Stimulated activated CD4-positive, alpha-beta T cell treated with anti-CD3 and anti-CD28 coated beads, Interleukin-1b, Interleukin-23, amount 100 ng/mL, for 1 hour (primary cell): ENCODE measurements at places on chromosomes 6 and 20.

DNA sequence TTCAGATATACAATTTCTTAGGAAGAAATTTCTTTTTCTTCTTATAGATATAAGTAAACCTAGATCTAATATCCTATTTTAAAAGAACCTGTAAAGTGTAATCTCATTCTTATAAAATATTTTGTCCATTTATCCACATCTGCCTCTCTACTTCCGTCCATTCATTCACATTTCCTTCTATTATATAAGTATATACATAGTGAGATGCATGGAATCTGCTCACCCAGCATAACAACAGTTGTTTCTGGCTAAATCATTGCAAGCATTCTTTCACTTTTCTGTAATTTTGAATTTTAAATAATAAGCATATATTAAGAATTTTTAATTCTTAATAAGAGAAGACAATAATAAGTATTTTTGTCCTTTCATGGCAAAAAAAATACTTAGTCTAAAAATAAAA is 45.4 kb downstream of the CEP162 start:
- no peak for DNase-seq

GRCh38 chr20:38115205-38115604 is 49.9 kb downstream of the TGM2 start:
- no peak for DNase-seq

DNA sequence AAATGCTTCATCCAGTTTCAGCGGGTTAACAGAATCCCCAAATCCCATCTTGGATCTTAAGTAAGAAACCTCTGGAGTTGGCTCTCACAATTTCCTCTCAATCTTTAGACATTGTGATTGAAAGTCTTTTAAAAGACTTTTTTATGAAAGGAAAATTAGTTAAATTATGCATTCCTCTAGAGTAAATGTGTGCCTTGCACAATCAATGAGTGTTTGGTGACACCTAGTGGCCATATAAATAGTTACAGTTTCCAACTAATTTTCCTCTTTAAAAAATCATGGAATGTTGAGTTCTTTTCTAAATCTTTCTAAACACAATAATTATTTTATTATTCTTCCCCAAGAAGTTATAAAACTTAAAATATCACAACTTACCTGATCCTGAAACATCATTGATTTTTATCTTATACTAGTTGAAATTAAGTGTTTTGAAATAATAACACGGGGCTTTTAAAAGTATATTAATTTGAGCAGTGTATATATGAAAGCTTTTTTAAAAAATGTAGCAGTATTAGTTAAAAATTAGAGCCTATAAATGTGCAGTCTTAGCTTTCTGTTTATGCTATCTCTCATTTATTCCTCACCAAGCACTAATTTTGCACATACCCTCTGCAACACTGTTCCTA is 66.4 kb downstream of the PKHD1 start:
- no peak for DNase-seq

DNA sequence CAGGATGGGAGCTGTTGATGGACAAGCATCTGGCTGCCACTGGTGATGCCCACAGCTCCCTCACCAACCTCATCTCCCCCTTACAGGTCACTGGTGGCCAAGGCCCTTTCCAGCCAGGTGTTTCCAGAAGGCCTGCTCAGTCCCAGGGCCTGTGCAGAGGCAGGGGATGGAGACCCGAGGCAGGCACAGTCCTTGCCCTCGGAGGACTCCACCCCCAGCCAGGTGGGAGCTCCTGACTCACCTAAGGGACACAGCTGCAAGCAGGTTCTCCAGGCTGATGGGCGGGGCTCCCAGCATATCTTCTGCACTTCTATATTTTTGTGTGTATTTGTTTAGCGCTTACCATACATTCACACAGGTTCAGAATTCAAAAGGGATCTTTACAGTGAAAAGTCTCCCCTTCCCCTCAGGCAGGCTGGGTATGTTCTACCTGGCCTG is 17.4 kb downstream of the PRPH2 start:
- DNase-seq, result no peak

DNA sequence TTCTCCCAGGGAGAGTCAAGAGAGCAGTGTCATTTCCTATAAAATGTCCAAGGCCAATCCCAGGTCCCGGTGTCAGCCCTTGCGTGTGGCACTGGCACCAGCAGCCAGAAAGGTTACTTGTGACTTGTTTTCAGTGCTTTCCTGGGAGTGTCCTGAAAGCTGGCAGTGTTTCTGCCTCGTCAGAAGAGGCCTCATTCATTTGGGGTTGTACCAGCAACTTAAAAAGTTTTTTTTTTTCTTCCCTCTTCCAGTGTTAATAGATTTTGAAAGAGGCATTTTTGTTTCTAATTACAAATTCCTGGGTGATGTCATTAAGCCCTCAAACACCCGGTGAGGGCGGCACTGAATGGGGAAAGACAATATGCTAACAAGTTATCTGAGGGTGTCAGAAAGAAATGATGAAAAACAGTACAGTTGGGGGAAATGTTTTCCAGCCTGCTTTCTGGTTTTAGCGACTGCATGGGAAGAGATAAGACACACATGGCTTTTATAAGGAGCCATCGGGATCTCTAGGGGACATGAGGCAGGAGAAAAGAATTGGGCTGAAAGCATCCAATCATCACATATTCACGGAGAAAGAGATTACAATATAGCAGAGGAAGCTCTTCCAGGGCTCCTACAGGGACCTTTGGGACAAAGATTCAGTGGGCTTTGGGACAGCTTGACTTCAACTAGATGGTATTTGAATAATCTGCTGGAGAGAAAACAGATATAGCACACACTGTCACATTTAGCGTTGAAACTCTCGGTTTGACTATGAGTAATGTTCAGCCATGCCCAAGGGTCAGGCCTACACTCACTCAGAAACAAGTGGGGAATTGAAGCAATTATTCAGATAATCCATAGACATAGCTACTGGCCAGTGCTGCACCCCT is 153.0 kb downstream of the BCAS1 start:
- no peak for DNase-seq

GRCh38 chr20:48294942-48295341 is 509.7 kb upstream of the SULF2 start:
- DNase-seq, result no peak

- no peak for DNase-seq
Measured at GRCh38 chr20:21315138-21315537, 12.0 kb downstream of the XRN2 start.

GRCh38 chr6:132937466-132937906 is 123.1 kb downstream of the RPS12 start:
- no peak for DNase-seq

DNA sequence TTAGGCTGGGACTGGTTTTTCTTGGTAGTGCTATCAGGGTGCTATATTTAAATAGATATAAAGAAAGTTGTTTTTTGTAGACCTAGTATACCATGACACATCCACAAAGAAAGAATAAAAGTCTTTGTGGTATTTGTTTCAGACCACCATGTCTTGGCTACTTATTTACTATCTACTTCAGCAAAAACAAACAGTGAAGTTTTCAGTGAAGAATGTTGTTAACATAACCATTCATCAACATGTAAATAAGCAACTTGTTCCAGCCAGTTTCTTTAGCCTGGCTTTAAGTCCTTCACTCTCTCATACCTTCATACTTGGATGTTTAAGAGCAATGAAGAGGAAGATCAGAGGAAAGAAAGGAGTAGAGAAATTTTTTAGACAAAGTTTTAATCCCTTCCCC is 624.1 kb downstream of the CD109 start:
- no peak for DNase-seq

DNA sequence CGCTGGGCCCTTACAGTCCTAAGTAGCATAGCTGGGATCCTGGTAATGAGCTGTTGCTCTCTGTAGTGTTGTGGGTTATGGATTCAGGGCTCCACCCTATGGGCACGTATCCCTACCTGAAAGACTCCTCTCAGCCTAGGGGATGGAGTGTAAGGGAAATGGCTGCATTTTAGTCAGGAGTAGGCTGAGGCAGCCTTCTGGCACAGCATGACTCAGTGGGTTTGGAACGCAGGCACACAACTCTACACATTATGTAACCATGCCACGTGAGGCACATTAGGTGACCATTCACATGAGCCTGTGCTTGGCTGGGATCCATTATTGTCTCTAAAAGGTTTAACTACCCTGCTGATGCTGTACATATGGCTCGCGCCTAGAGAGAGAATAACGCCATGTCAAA is 27.8 kb downstream of the HDDC2 start:
- DNase-seq, result no peak

- no peak for DNase-seq
Measured at GRCh38 chr6:26415791-26416190, 13.7 kb downstream of the BTN3A1 start.

- DNase-seq, result no peak
Measured at GRCh38 chr6:135298455-135298854, 117.3 kb downstream of the MYB start.

GRCh38 chr6:134094441-134094840 is 42.0 kb upstream of the SLC2A12 start:
- DNase-seq, result no peak

DNA sequence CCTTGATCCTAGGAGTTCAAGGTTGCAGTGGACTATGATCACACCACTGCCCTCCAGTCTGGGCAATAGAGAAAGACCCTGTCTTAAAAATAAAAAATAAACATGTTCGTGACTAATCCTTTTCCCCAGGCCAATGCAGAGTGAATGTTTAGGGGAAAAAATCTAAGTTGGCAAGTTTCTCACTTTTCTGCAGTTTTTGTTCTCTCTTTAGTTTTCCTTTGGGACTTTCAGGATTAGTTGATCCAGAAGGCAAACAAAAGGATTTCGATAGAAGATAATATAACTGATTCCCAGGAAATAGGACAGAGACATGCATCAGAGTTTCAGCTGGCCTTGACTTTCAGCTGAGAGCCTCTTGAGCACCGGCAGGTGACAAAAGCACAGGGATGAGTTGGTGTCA is 53.3 kb downstream of the SOD2 start:
- DNase-seq, result no peak

- no peak for DNase-seq
Measured at GRCh38 chr6:47413752-47414422, 63.7 kb upstream of the CD2AP start.

GRCh38 chr20:11076434-11077105 is 402.8 kb upstream of the JAG1 start:
- no peak for DNase-seq

GRCh38 chr6:7468382-7469081 is 72.9 kb upstream of the DSP start:
- no peak for DNase-seq

DNA sequence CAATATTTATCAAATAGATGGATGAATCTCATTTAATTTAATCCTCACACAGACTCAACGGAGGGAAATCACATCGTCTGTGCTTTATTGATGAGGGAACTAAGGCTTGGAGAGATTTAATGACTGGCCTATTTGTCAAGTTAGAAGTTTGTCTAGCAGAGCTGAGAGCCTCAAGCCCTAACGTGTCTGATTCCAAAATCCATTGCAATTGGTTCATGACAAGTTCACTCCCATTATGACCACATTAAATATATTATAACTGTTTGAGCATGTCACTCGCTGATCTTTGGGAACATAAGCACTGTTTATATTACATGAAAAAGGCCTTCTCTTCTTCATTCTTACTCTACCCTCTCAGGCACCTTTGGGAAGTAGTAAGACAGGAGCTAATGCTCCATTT is 89.4 kb upstream of the SIRPA start:
- no peak for DNase-seq

DNA sequence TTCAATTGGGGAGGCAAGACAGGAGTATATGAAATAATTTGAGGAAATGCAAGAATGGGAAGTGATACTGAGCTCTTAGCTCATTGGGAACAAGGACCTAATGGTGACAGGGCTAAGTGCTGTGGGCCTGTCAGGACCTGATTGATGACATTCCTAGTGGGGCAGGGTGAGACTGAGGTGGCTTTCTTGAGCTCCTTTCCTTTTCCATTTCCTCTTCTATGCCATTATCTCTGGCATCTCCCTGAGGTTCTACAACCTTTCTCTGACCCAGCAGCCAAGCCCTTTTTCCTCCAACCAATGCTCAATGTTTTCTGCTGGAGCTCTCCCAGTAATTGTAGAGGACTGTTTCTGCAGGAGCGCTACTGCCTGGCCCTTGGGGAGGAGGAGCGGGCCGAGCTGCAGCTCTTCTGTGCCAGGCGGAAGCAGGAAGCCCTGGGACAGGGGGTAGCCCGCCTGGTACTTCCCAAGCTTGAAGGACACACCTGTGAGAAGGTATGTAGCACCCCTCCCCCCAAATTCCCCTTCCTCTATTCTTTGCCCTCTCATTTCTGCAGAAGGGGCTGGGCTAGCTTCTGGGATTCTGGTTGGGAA is 2.8 kb upstream of the TOMM6 start:
- DNase-seq, result no peak

GRCh38 chr20:51354191-51354768 is 188.2 kb downstream of the NFATC2 start:
- no peak for DNase-seq

- DNase-seq, result no peak
Measured at GRCh38 chr20:57476641-57477461, 48.1 kb downstream of the CTCFL start.

DNA sequence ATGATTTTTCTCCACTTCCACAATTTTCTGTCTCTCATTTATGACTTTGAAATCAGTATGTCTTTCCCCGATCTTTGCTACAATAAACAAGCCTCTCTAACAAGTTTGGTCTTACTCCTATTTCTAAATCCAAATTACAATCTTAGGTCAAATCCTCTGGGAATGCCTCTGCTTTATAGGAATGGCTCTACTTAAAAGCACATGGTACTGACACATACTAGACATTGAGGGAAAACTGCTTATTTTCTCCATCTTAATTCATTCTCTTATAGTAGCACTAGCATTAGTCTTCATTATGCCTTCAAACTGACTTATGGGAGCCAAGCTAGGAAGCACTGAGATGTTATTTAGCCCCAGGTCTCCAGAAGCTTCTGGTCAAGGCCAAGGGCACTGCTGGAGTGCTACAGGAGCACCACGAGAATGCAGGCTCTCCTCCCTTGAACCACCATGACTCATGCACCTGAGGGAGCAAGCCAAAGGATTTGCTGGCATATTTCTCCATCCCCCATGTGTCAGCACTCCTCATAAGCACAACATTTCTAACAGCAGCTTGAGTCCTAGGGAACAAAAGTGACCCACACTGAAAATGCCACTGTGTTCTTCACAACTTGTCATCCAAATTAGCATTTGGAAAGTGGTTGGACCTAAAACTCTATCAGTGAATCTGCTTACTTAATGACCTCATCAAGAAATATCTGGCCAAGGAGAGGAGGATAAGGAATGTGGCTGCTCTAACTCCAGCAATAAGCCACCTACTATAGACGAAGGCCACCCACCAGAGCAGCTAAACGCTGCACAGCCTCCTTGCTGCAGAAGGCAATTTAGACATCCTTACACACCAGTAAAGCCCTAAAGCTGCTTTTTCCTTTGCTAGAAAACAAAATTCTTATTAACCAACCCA is 156.8 kb upstream of the KCNQ5 start:
- DNase-seq, result no peak

GRCh38 chr20:36571564-36572504 is 1.6 kb upstream of the TGIF2 start:
- no peak for DNase-seq
